ENCODE measurements at places on chromosomes 11 and 22.

GRCh38 chr11:71927820-71928736, at the start of gene XNDC1N:
XNDC1N (minus strand) TSS chr11:71928594; CDS start chr11:71923353, 5,241 bp downstream.
- DNase-seq: peak; percentile 81

GRCh38 chr11:33952805-33953204, 60.9 kb upstream of the LMO2 start:
- DNase-seq: no peak

DNA sequence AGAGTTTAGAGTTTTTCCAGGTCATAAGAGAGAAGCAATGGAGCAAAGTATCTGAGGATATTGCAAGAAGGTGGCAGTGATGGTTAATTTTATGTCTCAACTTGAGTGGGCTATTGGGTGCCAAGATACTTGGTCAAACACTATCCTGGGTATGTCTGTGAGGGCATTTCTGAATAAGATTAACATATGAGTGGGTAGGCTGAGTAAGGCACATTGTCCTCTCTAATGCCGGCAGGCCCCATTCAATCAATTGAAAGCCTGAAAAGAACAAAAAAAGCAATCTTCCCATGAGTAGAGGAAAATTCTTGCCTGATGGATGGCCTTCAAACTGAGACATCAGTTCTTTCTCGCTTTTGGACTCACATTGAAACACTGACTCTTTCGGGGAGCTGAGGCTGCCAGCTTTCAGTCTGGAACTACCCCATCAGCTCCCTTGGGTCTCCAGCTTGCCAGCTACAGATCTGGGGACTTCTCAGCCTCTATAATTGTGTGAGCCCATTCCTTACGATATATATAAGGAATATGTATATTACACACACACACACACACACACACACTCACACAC, 228.8 kb downstream of the BUD13 start:
- DNase-seq: no peak

DNA sequence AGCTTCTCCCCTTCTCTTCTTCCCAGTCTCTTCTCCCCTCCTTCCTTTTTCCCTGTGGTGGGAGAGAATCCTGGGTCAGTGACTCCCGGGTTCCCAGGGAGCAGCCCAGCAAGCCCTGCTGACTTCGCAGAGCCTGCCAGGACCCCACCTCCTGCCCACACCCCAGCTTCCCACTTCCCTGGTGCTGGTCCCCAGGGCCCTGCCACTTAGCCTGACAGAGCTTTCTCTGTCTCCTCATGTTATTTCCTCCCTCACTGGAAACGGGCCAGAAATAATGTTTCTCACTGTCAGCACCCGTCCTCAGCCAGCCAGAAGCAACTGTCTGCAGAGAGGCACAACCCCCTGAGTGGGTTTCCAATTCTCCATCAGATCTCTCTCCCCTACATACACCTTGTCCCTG, 27.1 kb downstream of the C11orf96 start:
- no peak for DNase-seq

GRCh38 chr11:21072558-21072957, 403.2 kb downstream of the NELL1 start:
- DNase-seq: no peak

GRCh38 chr11:13561860-13562259, 66.1 kb upstream of the PTH start:
- no peak for DNase-seq

DNA sequence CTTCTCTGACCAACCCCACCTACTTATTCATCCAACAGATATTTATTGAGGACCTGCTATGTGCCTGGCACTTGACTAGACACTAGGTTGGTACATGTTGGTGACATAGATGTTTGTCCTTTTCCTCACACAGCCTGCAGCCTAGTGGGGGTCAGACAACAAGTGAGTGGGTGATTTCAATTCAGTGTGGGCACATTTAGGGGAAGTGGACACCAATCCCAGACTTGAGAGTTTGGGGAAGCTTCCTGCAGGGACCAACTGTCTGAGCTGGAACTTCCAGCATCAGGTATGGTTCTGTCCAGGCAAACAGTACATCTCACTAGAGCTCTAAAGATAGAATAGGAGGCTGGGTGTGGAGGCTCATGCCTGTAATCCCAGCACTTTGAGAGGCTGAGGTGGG, 5.8 kb upstream of the BCL9L start:
- no peak for DNase-seq

DNA sequence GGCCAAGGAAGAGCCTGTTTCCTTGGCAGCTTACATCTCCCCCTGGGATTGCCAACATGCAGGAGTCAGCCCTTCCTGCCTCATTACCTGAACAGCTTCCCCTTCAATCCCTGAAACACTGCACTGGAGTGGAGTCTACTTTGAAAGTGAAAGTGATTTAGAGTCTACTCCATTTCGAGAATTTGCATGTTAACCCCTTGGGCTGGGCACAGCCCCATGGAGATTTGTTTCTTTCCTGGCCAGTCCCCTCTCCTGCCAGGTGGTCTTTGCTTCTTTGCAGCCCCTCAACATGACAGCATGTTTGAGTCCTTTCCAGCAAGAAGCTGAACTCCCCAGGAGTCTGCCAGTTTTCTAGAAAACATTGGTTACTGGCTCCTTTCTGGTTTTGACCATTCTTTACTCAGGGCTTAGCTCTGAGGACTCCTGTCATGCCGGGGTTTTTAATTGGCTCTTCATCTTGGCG, 59.9 kb downstream of the TRAF6 start:
- DNase-seq: no peak

DNA sequence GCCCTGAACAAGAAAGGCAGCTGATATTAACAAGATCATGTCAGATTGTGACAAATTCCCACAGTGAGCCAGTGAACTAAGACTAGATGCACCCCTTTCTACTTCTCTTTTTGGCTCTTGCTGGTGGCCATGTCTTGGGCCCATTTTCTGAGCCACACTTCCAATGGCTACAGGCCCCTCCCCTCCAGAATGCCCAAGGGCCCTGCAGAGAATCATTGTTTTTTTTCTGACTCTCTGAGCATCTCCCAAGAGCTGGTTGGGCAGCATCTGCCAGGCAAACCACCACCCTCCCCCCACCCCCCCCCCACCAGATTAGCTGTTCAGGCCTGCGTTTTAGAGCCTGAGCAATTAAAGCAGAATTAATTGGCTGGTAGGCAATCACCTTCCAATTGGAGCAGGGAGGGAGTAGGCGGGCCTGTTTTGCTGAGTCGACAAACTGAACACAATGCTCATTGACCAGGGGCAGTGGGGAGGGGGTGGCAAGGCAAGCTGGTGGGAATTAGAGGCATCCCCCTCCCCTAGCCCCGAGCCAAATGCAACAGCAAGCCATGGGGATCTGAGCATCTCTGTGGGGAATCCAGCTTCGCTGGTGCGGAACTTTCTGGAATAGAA, 541.4 kb downstream of the MN1 start:
- no peak for DNase-seq

DNA sequence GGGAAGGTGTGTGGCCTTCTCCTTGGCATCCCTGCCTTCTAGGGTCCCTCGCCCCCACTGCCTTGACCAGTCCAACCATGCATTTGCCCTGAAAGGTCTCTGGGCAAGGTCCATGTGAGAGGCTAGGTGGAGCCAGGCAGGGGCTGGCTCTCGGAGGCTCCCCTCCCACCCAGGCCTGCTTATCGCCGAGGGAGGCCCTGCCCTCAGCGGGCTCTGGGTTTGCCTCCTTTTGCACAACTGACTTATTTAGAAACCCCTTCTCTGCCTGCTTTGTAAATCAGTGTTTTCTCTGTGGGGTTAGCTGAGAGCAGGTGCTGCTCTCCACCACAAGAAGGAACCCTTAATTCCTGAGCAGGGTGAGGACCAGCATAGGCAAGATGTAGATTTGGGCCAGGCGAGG, 47.7 kb downstream of the CD82 start:
- DNase-seq: no peak

GRCh38 chr11:75078233-75078632, 18.4 kb downstream of the OR2AT4 start:
- no peak for DNase-seq

GRCh38 chr11:16853266-16853665, 114.8 kb downstream of the C11orf58 start:
- no peak for DNase-seq

DNA sequence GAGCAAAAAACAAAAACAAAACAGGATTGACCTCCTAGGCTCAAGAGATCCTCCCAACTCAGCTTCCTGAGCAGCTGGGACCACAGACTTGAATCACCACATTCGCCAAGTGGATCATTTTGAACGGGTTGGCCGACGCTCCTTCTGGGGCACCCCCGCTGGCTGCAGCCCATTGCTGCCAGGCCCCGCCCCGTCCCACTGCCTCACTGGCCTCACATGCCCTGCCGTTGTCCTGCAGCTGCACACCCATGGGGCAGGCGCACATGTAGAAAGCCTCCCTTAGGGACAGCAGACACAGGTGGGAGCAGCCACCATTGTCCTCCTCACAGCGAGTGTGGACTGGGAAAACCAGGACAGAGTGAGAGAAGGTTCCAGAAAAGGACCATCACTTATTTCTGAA, 154.5 kb downstream of the CRYBB2 start:
- DNase-seq: no peak

DNA sequence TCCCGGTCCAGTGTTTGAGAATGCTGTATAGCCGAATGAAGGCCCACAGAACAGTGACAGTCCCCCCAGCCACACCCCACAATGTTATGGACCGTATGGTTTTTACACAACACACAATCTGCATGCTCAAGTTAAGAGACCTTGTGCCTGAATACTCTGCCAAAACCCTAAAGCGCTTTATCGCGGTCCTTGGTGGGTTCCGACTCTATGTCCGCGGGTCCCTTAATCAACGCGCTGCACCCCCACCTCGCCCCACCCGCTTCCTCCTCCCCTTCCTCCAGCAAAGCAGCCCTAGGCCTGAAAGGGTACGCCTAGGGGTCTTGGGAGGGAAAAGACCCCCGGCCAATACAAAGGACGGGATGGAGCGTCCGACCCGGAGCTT, 442 bp downstream of the COPB1 start:
- DNase-seq: peak; percentile 35

- no peak for DNase-seq
Measured at GRCh38 chr11:1870326-1870696, 17.4 kb downstream of the LSP1 start.

- peak; percentile 88 for DNase-seq
Measured at GRCh38 chr11:65572356-65573051, at the start of gene FAM89B. FAM89B (plus strand) TSS chr11:65572538; CDS start chr11:65572670, 132 bp downstream.

DNA sequence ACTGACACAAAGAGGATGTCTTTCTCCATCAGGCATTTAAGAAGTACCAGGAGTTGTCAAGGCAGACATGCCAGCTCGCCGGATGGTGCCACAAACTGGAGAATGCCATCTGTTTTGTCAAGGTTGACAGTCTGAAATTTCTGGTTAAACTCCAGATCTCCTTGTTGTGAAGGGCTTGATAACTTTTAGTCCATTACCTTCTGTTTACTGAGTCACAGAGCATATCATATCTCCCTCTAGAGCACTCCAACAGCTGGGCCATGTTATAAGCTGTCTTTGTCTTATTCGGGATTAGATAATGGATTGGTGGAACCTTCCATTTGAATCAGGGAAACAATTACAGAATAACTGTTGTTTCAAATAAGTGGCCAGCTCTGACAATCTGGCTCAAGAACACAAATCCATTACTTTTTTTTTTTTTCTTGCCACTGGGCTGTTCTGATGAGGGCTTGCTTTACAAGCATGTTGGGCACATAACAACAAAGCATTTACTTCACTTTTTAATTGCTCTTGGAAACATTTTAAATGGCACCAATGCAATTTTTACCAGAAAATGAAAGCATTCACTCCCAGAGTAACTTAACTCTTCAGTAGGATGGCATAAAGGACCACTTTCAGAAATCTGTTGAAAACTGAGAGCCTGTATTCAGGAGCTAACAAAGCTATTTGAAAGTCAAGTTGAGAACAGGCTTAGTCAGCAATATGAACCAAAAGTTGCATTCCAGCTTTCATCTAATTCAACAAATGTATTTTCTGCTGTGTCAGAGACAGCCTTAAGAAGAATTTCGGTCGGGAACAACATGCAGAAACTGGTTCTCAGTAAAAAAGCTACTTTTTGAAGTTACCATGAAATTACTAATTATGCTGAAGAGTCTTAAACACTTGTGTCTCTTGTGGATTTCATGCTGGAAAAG, 227.6 kb upstream of the PITPNB start:
- DNase-seq: no peak

DNA sequence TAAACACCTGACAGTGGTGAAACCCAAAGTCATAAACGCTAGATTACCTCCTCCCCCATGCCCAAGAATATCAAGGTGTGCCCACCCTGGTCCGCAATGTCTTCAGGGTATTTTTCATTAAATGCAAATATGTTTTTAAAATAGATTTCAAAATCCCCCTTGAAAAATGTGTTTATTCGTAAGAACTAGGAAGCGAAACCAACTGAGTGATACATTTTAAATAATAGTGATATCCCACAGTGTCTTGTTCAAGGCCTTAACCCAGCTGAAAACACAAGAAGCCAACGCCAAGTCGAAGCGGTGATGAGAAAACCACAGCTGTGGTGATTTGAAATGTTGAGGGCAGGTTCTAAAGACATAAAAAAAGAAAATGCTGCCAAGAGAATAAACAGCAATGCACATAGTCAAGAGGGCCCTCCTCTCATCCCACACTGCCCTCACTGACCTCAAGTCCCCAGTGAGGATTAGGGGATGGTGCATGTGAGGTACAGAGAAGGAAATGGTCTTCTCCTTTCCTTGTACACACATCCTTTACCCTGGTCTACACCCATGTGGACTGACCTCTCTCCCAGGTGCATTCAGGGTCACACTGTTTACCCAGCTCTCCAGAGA, 25.5 kb downstream of the KCNJ1 start:
- peak; percentile 20 for DNase-seq

GRCh38 chr11:57979532-57980079, 44.1 kb upstream of the OR9Q1 start:
- no peak for DNase-seq

All from CD4-positive, alpha-beta T cell treated with Interleukin-2 at 100 ng/mL for 4 hours (primary cell).